ENCODE measurements at places on chromosomes 7 and 10.

GRCh38 chr10:129728246-129728820 lies 235.7 kb downstream of the EBF3 start:
- DNase-seq: no peak

GRCh38 chr7:70408477-70408876 lies 723.5 kb upstream of the GALNT17 start:
- DNase-seq: no peak

DNA sequence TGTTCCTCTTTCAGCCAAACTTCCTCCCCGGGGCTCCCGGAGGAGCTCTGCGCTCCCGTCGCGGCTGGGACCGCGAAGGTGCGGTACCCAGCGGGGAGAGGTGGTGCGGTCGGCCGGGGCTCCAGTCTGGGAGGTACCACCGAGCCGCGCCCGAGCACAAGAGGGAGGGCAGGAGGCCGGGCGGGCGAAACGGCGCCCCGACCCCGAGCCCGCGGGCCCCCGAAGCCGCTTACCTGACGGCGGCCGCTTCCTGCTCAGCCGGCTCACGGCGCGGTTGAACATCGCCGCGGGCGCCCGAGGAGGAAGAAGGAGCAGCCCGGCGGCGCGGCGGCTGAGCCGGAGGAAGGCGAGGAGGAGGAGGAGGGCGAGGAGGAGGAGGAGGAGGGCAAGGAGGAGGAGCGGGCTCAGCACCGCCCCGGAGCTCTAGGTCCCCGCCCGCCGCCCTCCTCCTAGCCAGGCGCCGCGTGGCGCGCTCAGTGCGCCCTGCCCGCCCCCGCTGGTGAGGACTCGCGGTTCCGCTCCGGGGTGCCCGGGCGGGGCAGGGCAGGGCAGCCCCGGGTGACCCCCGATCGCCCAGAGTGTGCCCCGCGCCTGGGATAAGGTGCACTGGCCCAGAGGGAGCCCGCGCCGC lies at the start of gene RGS10:
Gene RGS10 (minus strand): TSS at position 363 of the 631 bp plus-strand sequence. CDS start 81 bp downstream, at position 282.
- peak; percentile 90 for DNase-seq

- DNase-seq: no peak
These were observed 51.3 kb upstream of the MAGI2 start for GRCh38 chr7:79504607-79505389.

GRCh38 chr10:132371641-132372081 lies 25.3 kb upstream of the PWWP2B start:
- no peak for DNase-seq
